Tongue (tissue), 3 donors: ENCODE measurements at places on chromosomes 13 and 19. TPM values are rescaled to one million over a fixed set of nuclear protein-coding genes. Genes with fewer than 3 reads are reported as not detected.

Gene SKA3
- 7.0 TPM for total RNA-seq

Gene ZNF8
- total RNA-seq, result 9.5 TPM

Gene APC2
- total RNA-seq, result 1.5 TPM

- DNase-seq, result no peak
These were observed 28.1 kb downstream of the RANBP3 start for GRCh38 chr19:5949792-5950305.

DNA sequence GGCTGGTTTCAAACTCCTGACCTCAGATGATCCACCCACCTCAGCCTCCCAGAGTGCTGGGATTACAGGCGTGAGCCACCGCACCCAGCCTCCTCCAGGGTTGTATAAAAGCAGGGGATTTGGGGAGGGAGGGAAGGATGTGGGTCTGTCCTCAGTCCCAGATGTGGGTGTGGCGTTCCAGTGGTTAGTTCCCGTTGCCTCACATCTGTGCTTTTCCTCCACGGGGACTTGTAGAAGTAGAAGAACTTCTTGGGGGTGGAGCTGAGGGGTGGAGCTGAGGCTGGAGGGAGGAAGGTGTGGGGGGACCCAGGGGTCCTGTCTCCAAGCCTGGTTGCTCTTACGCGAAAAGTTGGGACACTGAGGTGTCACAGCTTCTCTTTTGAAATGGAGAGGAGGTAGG is 514 bp upstream of the MCEMP1 start:
- DNase-seq, result no peak

DNA sequence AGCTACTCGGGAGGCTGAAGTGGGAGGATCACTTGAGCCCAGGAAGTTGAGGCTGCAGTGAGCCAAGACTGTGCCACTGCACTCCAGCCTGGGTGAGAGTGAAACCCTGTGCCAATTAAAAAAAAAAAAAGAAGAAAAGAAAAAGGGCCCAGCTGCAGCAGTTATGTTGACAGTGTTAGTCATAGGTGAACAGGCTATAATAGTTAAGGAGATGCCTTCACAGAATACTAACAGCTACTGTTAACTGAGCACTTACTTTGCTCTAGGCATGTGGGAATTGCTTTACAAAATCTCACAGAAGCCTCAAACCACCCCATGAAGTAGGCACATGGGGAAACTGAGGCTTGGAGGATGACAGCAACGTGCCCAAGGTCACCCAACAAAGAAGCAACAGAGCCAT is 3.9 kb downstream of the FBXO17 start:
- DNase-seq, result no peak

DNA sequence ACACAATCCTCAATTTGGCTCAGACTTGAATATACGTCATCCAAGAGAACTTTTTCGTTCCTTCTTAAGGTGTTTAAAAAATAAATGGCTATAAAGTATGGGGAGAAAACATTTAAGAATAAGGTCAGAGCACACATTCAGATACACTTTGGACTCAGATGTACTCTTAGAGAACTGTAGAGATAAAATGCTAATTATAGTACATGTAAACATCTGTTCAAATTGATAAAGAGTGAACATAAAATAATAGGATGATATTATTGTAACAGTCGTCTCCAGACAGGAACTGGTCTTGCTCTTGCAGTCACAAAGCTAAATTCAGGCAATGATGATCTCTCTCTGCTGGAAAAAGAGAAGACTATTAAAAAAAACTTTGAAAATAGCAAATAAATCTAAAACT is 91.4 kb downstream of the RBM26 start:
- no peak for DNase-seq

GRCh38 chr13:33129094-33129832 is 113.0 kb downstream of the KL start:
- DNase-seq, result no peak

DNA sequence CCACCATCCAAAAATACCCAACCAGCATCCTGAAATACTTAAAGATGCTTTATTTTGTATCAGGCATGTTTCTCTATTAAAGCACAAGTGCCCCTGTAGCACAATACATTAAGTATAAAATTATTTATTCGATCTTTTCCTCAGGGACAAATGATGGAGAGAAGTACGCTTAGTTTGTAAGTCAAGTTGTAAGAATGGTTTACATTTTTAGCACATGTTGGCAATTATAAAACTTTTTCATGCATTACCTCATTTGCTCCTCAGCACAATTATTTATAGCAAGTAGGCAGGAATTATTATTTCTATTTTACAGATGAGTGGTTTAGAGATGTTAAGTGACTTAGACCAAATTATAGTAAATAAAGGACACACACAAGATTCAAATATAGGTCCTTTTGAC is 232.6 kb upstream of the HTR2A start:
- DNase-seq, result no peak

DNA sequence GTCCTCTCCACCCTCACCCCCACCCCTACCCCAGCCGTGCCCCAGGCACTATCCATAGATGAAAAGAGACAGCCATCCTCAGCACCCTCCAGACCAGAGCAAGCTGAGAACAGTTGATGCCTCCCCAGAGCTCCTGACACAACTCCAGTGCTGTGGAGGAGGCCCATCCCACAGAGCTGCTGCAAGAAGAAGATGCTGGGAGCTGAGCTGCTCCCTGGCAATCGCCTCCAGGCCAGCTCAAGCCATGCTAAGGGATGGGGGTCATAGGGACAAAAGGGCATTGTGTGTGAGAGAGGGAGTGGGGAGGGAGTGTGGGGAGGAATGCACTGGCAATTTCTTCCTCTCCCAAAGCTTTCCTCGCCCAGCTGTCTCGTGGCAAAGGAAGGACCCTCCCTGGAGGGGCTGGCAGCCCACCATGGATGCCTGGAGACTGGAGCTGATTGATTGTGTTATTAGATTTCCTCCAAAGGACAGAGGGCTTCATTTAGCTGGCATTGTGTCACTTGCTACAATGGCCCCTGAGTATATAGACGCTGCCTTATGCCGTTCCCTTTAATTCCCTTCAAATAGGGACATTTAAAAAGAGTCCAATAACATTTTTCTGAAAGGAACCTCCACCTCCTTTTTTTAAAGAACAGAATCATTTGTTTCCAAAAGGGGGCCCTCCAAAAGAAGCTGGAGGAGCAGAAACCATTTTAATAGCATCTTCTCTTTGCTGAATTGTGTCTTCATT is 476.4 kb downstream of the FOXO1 start:
- peak; percentile 72 for DNase-seq

DNA sequence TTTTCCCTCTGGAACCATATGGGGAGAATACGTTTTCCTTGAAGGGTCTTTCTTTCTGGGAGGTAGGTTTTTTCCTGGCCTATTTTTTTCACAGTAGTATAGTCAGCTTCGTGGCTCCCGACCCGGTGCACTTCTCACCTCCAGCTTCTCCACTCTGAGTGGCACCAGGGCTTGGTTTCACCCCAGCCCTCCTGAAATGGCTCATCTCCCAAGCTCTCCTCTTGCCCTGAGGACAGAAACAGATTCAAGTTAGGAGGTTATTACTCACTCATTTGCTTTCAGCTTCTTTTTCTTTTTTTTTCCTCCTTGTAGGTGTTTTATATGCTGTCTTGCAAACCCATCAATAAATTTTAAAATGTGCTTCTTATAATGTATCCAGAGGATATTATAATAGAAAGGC is 199.3 kb downstream of the RFC3 start:
- DNase-seq, result no peak

- DNase-seq, result peak; percentile 3
These were observed 208.5 kb downstream of the PCCA start for GRCh38 chr13:100297413-100297812.

GRCh38 chr19:17946965-17947784 is 14.4 kb downstream of the CCDC124 start:
- DNase-seq, result no peak

DNA sequence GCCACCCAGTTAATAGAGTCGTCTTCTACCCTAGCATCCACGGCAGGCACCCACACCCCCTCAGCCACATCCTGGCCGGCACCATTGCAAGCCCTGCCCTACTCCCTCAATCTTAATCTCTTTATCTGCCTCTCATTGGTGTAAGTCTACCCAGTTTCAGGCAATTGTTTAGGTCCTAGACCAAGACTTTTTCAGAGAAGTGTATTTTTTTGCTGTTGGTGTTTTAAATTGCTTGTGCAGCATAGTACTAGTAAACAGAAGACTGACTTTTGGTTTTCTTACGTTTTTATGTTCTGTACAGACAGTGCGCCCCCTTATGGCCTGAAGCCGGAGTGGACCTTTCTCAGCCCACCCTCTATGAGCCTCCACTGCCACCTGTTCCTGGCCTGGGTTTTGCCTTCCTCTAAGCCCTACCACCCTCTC is 2.3 kb upstream of the LCP1 start:
- peak; percentile 48 for DNase-seq

DNA sequence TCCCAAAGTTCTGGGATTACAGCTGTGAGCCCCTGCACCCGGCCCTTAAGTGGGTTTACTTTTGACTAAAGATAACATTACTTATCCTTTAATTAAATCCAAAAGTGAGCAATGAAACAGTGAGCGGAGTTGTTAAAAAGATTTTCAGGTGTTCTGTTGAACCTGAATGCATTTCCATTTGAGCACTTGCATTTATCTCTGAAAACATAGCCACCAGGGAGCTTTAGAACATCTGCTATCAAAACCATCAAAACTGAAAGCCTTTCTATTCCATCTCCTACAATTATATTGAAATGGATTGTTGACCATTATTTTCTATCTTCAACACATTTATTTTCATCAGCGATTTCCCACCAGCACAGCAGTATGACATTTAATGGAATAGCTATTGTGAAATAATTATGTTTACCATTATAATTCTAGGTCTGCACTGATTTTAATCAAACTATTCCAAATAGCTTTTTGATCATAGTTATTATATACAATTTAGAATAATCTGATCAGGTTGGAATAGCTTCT is 269.0 kb downstream of the FGF14 start:
- no peak for DNase-seq
